ENCODE measurements at places on chromosomes 1 and 21. TPM values are rescaled to one million over a fixed set of nuclear protein-coding genes. Genes with fewer than 3 reads are reported as not detected.

The TMEM200B gene
- total RNA-seq = 20.4 TPM

The KCNJ15 gene
- total RNA-seq = 2.1 TPM

The LAPTM5 gene
- total RNA-seq = not detected

The VHLL gene
- total RNA-seq = not detected

DNA sequence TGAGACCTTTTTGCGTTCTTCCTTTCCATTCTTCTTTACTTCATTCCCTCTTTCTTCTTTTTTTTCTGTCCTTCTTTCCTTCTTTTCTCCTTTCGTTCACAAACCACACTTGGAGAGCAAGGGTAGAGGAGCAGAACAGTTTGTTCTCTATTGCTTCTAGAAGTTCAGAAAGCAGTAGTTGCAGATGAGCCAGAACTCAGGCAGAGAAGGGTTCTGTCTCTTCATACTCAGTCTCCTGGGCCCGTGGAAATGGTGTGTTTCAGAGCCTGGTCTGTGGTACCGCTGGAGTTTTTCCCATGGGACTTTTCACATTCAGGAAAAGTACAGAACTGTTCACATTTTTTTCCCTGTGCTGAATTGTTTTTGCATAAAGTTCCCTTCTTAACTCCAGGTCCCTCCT lies 87.0 kb downstream of the ATP5PO start:
- no peak overlapping the region for H3K27ac ChIP-seq
- DNase-seq = no peak
- H3K4me1 ChIP-seq = peaks cover 24% of the 10 kb centered on the region
- no peak overlapping the region for H3K4me3 ChIP-seq

DNA sequence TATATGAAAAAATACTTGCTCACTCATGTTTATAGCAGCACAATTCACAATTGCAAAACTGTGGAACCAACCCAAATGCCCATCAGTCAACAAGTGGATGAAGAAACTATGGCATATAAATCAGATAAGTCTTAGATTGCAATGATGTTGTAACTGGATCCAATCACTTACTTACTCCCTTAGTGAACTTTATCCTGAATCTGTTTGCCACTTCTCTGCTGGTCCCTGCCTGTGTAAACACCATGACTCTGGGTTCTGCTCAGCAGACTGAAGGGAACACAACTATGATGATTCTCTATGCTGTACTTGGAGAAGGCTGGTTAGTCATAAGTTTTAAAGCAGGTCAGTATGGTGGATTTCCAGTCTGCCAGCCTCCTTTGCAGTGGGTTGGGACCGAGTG lies 391.2 kb downstream of the RWDD3 start:
- no peak overlapping the region for H3K4me3 ChIP-seq
- H3K36me3 ChIP-seq = no peaks in the 10 kb centered on the region
- no peak for DNase-seq
- no peak overlapping the region for H3K27ac ChIP-seq

DNA sequence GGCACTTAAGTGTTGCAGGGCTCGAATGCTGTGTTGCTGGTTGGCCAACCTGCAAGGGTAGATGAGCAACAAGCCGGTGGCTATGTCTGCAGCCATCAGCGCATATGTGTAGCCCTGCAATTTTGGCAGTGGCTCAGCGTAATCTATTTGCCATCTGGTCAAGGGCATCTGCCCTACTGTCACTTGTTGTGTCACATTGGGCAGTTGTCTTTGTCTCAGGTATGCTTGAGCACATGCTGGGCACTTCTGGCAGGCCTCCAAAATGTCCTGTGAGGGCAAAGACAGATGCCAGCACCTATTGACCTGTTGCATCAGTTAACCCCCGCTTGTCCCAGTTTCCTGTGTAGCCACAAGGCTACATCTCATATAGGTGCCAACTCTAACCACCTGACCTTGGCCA lies 111.8 kb downstream of the GDAP2 start:
- no peak for DNase-seq
- H3K36me3 ChIP-seq = no peaks in the 10 kb centered on the region
- no peak overlapping the region for H3K27ac ChIP-seq

- no peak for DNase-seq
- no peak overlapping the region for H3K4me3 ChIP-seq
- H3K4me1 ChIP-seq = no peaks in the 10 kb centered on the region
- no peak overlapping the region for H3K27ac ChIP-seq
These were observed 83.1 kb downstream of the WLS start for GRCh38 chr1:68149110-68149798.

DNA sequence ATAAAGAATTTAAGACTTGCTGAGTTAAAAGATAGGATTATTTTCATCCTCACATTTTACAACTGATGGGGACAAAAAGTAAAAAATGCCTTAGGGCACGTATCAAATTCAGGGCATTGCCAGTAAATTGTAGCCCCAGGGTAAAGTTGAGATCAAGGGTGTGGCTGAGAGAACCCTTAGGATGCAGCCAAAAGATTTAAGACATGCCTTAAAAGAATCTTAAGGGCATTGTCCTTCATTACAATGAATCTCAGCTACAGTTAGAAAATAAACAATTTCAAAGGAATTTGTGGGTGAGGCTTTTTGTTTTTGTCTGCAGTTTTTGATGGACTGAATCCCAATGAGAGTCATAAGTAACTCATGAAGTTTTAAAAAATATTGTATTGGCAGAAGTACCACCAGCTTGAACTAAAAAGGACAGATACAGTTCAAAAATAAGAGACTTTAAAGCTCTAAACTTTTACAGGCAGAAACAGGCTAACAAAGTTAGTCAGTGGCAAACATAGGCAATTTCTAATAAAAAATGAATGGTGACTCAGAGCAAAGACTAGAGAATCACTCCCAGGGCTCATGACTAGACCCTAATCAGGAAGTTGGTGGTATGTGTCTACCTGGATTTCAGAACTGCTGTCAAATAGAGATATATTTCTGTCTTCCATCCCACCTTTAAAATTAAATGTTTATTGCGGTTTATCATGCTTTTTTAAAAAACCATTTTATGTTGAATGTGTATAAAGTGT lies 165.1 kb upstream of the SNX7 start:
- no peaks in the 10 kb centered on the region for H3K36me3 ChIP-seq
- no peaks in the 10 kb centered on the region for H3K4me1 ChIP-seq
- H3K4me3 ChIP-seq = no peak overlapping the region
- H3K27ac ChIP-seq = no peak overlapping the region

GRCh38 chr21:43987509-43987908 lies 24.6 kb upstream of the TRAPPC10 start:
- H3K27me3 ChIP-seq = no peaks in the 10 kb centered on the region
- no peak for DNase-seq

GRCh38 chr21:25441835-25442234 lies 165.4 kb downstream of the MRPL39 start:
- no peak overlapping the region for H3K27ac ChIP-seq
- DNase-seq = no peak
- H3K36me3 ChIP-seq = no peaks in the 10 kb centered on the region
- H3K4me1 ChIP-seq = no peaks in the 10 kb centered on the region

DNA sequence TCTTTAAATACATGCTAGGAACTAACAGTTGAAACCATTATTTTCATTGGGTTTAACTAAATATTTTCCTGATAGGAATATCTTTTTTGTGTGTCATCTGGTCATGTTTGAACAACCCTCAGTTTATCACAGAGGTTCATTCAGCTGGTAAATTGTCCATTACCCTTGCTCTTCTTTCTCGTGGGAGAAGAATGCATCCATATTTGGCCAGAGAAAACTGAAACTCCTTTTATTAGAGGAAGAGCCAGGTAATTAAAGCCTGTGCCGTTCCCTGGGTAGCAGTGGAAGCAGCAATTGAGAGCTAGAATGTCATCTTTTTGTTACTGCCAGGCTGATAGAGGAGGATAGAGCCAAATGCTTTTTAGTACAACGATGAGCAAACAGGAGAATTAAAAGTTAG lies 587.2 kb upstream of the ZRANB2 start:
- no peaks in the 10 kb centered on the region for H3K27me3 ChIP-seq

GRCh38 chr1:72366466-72366865 lies 84.1 kb upstream of the NEGR1 start:
- no peak overlapping the region for H3K4me3 ChIP-seq
- H3K36me3 ChIP-seq = no peaks in the 10 kb centered on the region
- DNase-seq = peak; percentile 66
- H3K4me1 ChIP-seq = peaks cover 5% of the 10 kb centered on the region

DNA sequence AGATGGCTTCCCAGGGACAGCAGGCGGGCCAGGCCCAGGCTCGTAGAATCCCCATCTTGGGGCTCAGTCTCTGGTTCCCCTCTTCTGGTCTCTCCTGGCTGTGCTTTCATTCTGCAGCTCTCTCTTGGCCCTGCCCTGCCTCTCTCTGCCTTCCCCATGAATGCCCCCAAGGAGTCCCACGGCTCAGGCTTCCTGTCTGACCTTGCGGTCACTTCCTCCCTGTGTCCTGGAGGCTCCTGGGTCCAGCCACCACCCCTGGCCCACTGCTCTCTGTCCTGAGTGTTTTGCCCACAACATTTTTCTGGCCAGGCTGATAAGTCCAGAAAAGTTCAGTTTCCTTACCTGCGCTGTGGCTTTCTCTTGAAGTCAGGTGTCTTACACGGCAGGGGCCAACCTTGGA lies 29.1 kb downstream of the PIGP start:
- H3K27ac ChIP-seq = no peak overlapping the region
- H3K27me3 ChIP-seq = no peaks in the 10 kb centered on the region
- no peak for DNase-seq
- H3K4me1 ChIP-seq = no peaks in the 10 kb centered on the region

- H3K4me3 ChIP-seq = peak overlapping the region; percentile 98
- H3K4me1 ChIP-seq = peaks cover 32% of the 10 kb centered on the region
- H3K36me3 ChIP-seq = peaks cover 79% of the 10 kb centered on the region
- no peaks in the 10 kb centered on the region for H3K27me3 ChIP-seq
- DNase-seq = peak; percentile 42
These were observed 5.0 kb downstream of the RABGGTB start for GRCh38 chr1:75791022-75791421.

DNA sequence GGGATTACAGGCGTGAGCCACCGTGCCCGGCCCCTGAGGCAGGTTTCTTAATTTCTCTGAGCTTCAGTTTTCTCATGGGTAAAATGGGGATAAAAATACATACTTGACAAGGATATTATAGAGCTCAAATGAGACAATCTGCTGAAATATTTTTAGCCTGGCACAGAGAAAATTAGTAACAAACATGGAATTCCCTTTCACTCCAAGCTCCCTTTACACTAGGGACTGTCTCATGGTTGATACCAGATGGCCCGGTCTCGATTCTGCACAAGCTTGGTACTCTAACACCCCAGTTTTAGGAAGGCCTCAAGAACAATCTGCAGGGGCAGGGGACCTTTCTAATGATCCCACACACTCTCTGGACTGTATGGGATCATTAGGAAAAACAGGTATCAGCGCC lies 671.7 kb downstream of the SMYD3 start:
- H3K27me3 ChIP-seq = no peaks in the 10 kb centered on the region
- no peak overlapping the region for H3K27ac ChIP-seq
- peaks cover 12% of the 10 kb centered on the region for H3K4me1 ChIP-seq
- H3K36me3 ChIP-seq = no peaks in the 10 kb centered on the region
- DNase-seq = peak; percentile 40

Measured in GM23248 (cell line).